Transverse colon (tissue), 4 donors: ENCODE measurements at places on chromosomes 1 and 21. TPM values are rescaled to one million over a fixed set of nuclear protein-coding genes. Genes with fewer than 3 reads are reported as not detected.

Gene AJAP1
- 0.16 TPM for total RNA-seq

Gene SPRR1B
- not detected for total RNA-seq

GRCh38 chr21:33355355-33355754 is 30.6 kb downstream of the IFNAR1 start:
- DNase-seq: no peak
- H3K27me3 ChIP-seq: no peaks in the 10 kb centered on the region
- H3K4me3 ChIP-seq: no peak overlapping the region
- no peaks in the 10 kb centered on the region for H3K4me1 ChIP-seq
- H3K36me3 ChIP-seq: peaks cover 16% of the 10 kb centered on the region

Gene NPL
- total RNA-seq: not detected

Gene SYDE2
- total RNA-seq: 16.4 TPM

DNA sequence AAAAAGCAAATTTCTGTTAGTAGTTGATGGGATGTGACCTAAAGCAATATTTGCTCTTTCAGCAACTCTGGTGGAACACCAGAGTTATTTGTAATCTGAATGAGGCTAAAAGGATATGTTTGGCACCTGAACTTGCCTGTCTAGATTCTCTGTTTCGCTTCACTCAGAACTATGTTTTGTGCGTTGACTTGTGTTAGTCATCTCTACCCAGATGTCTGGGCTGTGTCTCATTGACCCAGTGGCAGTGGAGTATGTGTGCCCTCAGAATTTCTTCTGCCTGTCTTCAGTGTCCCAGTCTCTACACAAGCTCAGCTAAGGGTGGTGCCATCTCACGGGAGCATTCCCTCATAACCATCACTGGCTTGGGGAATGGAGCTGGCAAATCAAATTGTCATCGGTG is 13.9 kb downstream of the KCNK1 start:
- DNase-seq: no peak
- H3K4me1 ChIP-seq: peaks cover 36% of the 10 kb centered on the region
- H3K27me3 ChIP-seq: no peaks in the 10 kb centered on the region

- H3K36me3 ChIP-seq: no peaks in the 10 kb centered on the region
- no peak for DNase-seq
- no peaks in the 10 kb centered on the region for H3K27me3 ChIP-seq
- H3K4me3 ChIP-seq: no peak overlapping the region
Measured at GRCh38 chr1:199041173-199041914, 402.5 kb downstream of the PTPRC start.

- peak; percentile 44 for DNase-seq
- H3K27me3 ChIP-seq: no peaks in the 10 kb centered on the region
- H3K4me3 ChIP-seq: no peak overlapping the region
- H3K27ac ChIP-seq: peak overlapping the region; percentile 84
Measured at GRCh38 chr1:44239961-44240371, 26.7 kb downstream of the DMAP1 start.

DNA sequence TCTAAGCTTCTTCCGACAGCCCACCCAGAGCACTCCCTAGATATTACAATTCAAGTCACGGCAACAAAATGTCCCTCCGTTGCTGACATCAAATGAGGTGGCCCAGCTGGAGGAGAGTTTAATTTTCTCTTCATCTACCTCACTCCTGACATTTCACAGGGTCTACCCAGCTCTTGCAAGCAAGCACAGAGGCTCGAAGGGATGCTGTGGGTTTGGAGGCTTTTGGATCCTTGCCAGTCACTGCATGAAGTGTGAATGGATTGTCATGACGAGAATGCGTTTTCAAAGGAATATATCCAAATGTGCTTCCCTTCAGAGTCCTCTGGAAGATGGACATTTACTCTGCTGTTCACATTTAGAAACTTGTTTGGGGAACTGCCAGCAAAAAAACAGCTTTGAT is 33.5 kb downstream of the CAPN8 start:
- DNase-seq: no peak
- no peaks in the 10 kb centered on the region for H3K27me3 ChIP-seq
- no peaks in the 10 kb centered on the region for H3K36me3 ChIP-seq
- H3K4me1 ChIP-seq: no peaks in the 10 kb centered on the region

Gene CACNA1S
- total RNA-seq: not detected

Gene PLPP3
- total RNA-seq: 74.4 TPM

Gene RGS13
- total RNA-seq: not detected

GRCh38 chr1:108749081-108749480 is 2.6 kb downstream of the STXBP3 start:
- no peaks in the 10 kb centered on the region for H3K36me3 ChIP-seq
- H3K4me1 ChIP-seq: peaks cover 29% of the 10 kb centered on the region
- H3K27ac ChIP-seq: no peak overlapping the region
- no peak overlapping the region for H3K4me3 ChIP-seq

Gene AK4
- total RNA-seq: 35.6 TPM

- H3K4me3 ChIP-seq: no peak overlapping the region
- H3K27ac ChIP-seq: no peak overlapping the region
- H3K4me1 ChIP-seq: no peaks in the 10 kb centered on the region
- peak; percentile 7 for DNase-seq
- H3K36me3 ChIP-seq: no peaks in the 10 kb centered on the region
Measured at GRCh38 chr1:1090424-1091343, 16.6 kb upstream of the RNF223 start.

- no peak overlapping the region for H3K4me3 ChIP-seq
- no peak for DNase-seq
- no peak overlapping the region for H3K27ac ChIP-seq
- no peaks in the 10 kb centered on the region for H3K4me1 ChIP-seq
- no peaks in the 10 kb centered on the region for H3K27me3 ChIP-seq
- H3K36me3 ChIP-seq: no peaks in the 10 kb centered on the region
Measured at GRCh38 chr1:14611792-14612191, 13.3 kb downstream of the KAZN start.

Gene PTGS2
- total RNA-seq: 5.9 TPM

- H3K36me3 ChIP-seq: no peaks in the 10 kb centered on the region
- H3K27ac ChIP-seq: no peak overlapping the region
- H3K27me3 ChIP-seq: no peaks in the 10 kb centered on the region
Measured at GRCh38 chr21:36861595-36862323, 104.7 kb downstream of the HLCS start.
